ENCODE measurements at places on chromosomes 7 and 10.

- DNase-seq = peak; percentile 47
Measured at GRCh38 chr7:13742811-13743210, 246.7 kb downstream of the ETV1 start.

DNA sequence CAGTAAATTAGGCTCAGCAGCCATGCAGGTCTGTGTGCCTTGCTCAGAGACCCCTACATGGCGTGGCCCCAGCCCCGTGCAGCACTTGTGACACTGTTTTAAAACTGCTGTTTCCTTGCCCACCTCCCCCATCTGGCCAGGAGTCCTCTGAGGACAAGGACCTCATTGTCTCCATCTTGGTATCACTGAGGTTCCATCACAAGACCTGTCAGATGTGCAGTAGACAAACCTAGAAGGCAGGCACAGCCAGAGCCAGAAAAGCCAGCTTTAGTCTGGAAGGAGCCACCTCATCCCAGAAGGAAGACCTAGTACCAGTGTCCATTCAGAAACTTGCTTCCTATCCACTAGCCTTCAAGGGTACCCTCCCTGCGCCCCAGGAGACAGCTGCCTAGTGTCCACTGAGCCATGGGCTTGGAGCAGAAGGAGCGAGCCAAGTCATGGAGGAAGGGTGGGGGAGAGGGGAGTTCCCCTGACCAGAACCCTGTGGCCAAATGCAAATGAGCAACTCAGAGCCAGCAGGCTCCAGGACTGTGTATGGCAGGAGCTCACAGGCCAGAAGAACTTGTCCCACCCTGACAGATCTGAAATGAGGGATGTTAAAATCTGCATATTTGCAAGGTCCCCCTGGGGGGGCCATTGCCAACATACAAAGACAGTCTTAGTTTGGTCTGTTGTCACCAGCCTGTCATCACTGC, 176.1 kb downstream of the SH3PXD2A start:
- peak; percentile 13 for DNase-seq

DNA sequence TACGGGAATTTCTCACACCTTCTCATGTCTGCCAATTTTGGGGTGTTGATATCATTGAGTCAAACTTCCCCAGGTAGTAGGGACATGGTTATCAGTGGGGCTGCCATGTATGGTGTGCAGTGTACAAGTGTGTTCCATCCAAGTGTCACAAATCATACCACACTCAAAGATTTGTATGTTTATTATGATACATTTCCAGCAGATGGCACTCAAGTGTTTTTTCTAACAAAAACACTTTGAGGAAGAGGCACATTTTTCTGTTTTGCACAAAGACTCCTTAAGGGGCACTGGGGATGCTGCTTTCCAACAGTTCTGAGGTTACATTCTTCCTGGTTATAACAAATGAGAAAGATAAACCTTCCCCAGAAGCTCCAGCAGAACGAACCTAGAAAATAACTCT, 414.5 kb downstream of the REEP3 start:
- DNase-seq = peak; percentile 7

DNA sequence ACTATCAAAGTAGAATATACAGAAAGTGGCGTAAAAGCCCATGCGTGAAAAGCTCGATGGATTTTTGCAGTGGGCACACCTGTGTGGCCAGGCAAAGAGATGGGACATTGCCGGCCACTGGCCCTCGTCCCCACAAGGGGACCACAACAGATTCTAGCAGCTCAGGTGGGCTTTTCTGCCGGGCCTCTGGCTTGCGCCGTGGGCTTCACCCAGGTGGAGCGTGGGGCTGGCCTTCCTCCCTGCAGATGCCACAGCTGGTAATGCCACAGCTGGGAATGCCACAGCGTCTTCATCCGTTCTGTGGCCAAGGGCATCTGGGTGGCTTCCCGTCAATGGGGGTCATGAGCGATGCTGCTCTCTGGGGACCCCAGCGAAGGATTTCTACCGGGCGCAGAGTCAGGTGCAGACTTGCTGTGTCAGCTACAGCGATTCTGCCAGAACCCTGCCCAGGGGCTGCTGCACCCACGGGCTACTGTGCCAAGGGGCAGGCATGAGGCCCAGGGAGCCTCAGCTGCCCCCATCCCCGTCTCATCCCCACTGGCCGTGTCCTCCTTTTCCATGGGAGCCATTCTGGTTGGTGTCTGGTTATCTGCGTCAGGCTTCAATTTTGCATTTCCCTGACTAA, 52.5 kb upstream of the NKX6-2 start:
- no peak for DNase-seq

- no peak for DNase-seq
Measured at GRCh38 chr7:35831208-35831607, 30.4 kb downstream of the SEPTIN7 start.

GRCh38 chr7:42414028-42414427, 177.0 kb upstream of the GLI3 start:
- DNase-seq = no peak

- DNase-seq = no peak
Measured at GRCh38 chr7:96949766-96950165, 55.6 kb upstream of the DLX6 start.

DNA sequence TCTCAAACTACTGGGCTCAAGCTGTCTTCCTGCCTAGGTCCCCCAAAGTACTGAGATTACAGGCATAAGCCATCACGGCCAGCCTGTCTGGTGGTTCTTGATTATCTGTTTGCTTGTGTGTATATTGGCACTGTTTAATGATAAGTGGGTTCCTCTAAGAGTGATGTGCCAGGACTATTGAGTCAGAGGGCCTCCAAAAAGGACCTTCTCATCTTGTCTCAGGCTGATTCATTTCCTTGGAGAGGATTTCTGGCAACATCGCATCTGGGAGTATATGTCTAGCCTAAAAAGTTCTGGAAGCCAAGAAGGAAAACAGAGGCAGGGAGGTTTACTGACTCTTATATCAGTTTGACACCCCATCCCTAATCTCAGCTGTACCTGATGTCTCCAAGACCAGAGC, 27.1 kb upstream of the AKAP9 start:
- DNase-seq = no peak

- DNase-seq = peak; percentile 95
Measured at GRCh38 chr7:157276731-157277562, 59.9 kb upstream of the DNAJB6 start.

DNA sequence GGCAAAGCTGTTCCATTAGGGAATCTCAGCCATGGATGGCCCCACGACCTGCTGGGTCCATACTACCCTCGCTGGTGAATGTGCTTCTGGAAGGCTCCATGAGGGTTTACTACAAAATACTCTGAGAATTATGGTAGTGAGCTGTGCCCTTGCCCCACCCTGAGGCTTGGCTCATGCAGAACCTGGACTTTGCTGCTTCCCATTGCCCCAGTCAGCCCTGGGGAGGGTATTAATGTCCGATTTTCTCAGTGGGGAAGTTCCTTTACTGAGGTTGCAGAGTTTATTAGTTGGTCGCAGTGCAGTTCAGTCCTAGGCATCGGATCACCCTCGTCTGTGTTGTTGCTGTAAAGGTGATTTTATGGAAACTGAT, 310.1 kb downstream of the WDR37 start:
- no peak for DNase-seq

- DNase-seq = no peak
Measured at GRCh38 chr10:58909881-58910280, 266.6 kb upstream of the PHYHIPL start.

DNA sequence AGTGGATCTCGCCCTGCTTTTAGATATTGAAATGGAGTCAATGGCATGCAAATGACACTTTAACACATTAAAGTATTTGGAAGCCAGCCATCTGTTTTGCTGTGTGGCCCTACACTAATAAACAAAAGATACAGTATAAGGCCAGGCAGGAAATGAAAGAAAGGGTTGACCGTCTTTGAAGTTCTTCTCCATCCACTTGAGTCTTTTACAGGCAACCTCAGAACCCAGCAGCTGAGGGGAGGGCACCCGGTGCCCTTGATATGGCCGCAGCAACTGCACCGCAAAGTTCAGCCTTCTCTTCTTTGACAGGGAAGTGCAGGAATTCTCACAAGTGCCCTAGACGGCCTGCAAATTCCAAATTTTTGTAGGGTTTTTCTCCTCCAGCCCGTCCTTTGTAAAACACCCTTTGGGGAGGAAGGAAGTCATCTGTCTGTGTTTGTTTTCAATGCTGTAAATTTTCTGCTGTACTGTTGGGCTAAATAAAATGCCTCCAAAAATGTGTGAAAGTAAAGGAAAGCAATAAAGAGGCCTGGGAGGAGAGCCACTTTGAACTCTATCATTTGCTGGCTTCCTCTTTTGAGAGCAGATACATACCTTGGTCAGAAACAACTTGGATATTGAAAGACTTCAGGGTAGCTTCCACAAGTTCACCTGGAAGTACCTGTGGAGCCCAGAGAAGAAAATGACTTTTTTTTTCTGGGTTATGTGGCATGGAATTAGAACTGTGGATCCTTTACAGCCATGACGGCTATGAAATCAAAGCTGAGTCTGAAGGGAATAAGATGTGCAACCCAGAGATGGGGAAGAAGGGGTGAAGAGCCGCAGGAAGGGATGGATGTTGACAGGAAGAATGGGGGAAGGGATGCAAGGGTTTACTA, 3.6 kb downstream of the HOXA1 start:
- DNase-seq = no peak

- DNase-seq = no peak
Measured at GRCh38 chr7:139659922-139660316, 117.9 kb downstream of the HIPK2 start.

DNA sequence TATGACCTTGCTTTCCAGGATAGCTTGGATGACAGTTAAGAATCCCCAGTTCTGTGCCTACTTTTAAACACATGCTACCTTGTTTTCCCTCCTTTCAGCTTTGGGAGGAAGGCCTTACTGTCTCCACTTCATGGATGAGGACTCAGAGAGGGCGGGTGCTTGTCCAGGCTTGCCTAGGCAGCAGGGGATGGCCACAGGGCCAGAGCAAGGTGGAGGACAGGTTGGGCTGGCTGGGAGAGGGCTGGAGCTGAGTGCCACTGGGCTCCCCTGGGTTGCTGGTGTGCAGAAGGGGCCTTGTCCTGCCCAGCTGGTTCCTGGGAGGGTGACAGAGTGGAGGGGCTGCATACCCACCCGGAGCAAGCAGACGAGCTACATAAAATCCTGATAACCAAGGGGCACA, 117.8 kb downstream of the GRK5 start:
- DNase-seq = no peak

DNA sequence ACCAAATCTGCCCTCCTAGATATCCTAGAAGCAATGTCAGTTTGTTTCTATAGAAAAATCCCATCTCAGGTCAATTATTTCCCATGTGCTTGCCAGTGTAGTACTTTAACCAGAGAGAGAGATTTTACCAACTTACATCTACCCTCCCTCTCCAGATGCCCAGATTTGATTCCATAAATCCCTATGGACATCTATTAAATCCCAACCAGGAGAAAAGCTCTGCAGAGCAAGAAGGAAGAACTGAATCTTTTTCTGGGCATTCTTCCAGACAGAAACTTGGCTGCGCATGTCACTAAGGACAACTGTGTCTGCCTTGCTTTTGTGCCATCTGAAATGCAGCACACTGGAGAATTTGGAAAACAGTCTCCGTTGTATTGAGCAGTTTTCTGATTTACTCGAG, 597.6 kb downstream of the SORCS1 start:
- no peak for DNase-seq

- no peak for DNase-seq
Measured at GRCh38 chr7:11130012-11130411, 156.3 kb downstream of the PHF14 start.

DNA sequence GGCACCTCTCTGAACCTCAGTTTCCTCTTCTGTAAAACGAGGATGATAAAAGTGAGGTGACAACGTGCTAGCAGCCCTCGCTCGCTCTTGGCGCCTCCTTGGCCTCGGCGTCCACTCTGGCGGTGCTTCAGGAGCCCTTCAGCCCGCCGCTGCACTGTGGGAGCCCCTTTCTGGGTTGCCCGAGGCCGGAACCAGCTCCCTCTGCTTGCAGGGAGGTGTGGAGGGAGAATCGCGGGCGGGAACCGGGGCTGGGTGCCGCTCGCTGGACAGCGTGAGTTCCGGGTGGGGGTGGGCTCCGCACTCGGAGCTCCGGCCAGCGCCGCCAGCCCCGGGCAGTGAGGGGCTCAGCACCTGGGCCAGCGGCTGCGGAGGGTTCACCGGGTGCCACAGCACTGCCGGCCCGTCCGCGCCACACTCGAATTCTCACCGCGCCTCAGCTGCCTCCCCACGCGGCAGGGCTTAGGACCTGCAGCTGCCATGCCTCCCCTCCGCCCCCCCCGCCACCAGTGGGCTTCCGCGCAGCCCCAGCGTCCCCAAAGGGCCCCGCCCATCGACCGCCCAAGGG, 24.3 kb upstream of the ACSL5 start:
- DNase-seq = no peak

- no peak for DNase-seq
Measured at GRCh38 chr10:103457176-103457712, 1.5 kb downstream of the CALHM1 start.

GRCh38 chr10:93334901-93335327, 147.2 kb downstream of the MYOF start:
- no peak for DNase-seq

- no peak for DNase-seq
Measured at GRCh38 chr7:44286618-44287487, 38.5 kb downstream of the CAMK2B start.

GRCh38 chr7:25427721-25428120, 199.4 kb upstream of the NPVF start:
- peak; percentile 36 for DNase-seq

DNA sequence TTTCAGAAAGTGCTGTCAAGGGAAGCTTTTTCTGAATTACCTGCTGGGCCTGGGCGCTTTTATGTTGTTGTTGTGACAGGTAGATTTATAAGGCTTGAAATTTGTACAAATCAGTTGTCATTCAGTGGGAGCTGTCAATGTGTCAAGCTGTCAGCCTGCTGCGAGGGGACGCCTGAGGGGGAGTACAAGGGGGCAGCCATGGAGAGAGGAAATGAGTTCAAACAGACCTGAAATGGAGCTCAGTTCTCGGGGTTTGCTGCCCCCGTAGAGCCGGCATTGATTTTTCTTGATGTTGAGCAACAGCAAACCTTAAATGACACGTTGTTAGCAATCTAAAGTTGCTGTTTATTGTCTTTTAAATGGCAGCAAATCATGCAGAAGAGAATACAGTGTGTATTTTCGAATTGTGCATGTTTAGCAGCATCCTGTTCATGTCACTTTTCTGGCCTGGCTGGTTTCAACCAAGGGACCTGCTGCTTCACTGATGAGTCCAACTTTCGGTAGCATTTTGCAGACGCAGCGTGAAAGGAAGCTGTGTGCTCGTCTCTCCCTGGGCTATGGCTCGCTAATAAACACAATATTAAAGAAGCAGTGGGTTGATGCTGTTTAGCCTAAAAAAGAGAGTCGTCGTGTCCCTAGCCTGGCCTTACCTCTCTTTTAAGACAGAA, 166.5 kb downstream of the LRMDA start:
- no peak for DNase-seq

GRCh38 chr7:116862951-116863670, 724 bp downstream of the CAPZA2 start:
- peak; percentile 33 for DNase-seq

Data from common myeloid progenitor, CD34-positive (primary cell).